ENCODE measurements at places on chromosomes 7 and 10. TPM values are rescaled to one million over a fixed set of nuclear protein-coding genes. Genes with fewer than 3 reads are reported as not detected.

The LUC7L2 gene
- total RNA-seq = 40.8 TPM

The SLC18A3 gene
- not detected for total RNA-seq

The AMZ1 gene
- total RNA-seq = not detected

The SPDYE5 gene
- not detected for total RNA-seq

The ALOX5 gene
- total RNA-seq = 0.22 TPM

The ADIRF gene
- not detected for total RNA-seq

The SLC39A12 gene
- not detected for total RNA-seq

The PAOX gene
- total RNA-seq = 0.92 TPM

The AQP1 gene
- 0.45 TPM for total RNA-seq

The CC2D2B gene
- not detected for total RNA-seq

The OR2F2 gene
- not detected for total RNA-seq

The PTPN20 gene
- 4.5 TPM for total RNA-seq

The TMEM26 gene
- total RNA-seq = 0.06 TPM

The SMO gene
- total RNA-seq = 19.3 TPM

The RNLS gene
- 8.2 TPM for total RNA-seq

The AKR1C4 gene
- 0.37 TPM for total RNA-seq

The NYAP1 gene
- total RNA-seq = 0.98 TPM

The ANK3 gene
- total RNA-seq = 0.47 TPM

The FAM25G gene
- total RNA-seq = not detected

The RTKN2 gene
- 1.4 TPM for total RNA-seq

The BMS1 gene
- 23.1 TPM for total RNA-seq

The TFAM gene
- 78.9 TPM for total RNA-seq

The CTAGE4 gene
- not detected for total RNA-seq

The C10orf95 gene
- total RNA-seq = 0.34 TPM

The FRA10AC1 gene
- 5.2 TPM for total RNA-seq

The SLC18A2 gene
- total RNA-seq = 0.06 TPM

The TMEM225B gene
- 1.0 TPM for total RNA-seq

The PPP1R9A gene
- total RNA-seq = 4.9 TPM

The RADIL gene
- total RNA-seq = 1.6 TPM

The FAM25A gene
- total RNA-seq = 1.1 TPM

The FGFBP3 gene
- total RNA-seq = 2.3 TPM

The ANXA8 gene
- total RNA-seq = 33.2 TPM

The UTF1 gene
- total RNA-seq = 0.16 TPM

The ZPBP gene
- total RNA-seq = not detected

The MUC3A gene
- 12.7 TPM for total RNA-seq

The ITPRID1 gene
- not detected for total RNA-seq

The CUZD1 gene
- 1.4 TPM for total RNA-seq

The PLAC9 gene
- total RNA-seq = 0.16 TPM

The CNNM1 gene
- total RNA-seq = 21.1 TPM

The NAT16 gene
- total RNA-seq = 0.17 TPM

The HKDC1 gene
- total RNA-seq = 19.3 TPM

The CYP2C18 gene
- total RNA-seq = 0.07 TPM

The SAP25 gene
- 0.73 TPM for total RNA-seq

The TAS2R41 gene
- total RNA-seq = not detected

The DNA2 gene
- 9.7 TPM for total RNA-seq

The KLF14 gene
- not detected for total RNA-seq

The NPS gene
- not detected for total RNA-seq

The MYH16 gene
- 0.87 TPM for total RNA-seq

The SLC16A12 gene
- 0.03 TPM for total RNA-seq

The PRSS37 gene
- total RNA-seq = not detected

The PLXNA4 gene
- 1.5 TPM for total RNA-seq
